Activated naive CD4-positive, alpha-beta T cell (primary cell): ENCODE measurements at places on chromosomes 5 and 9.

- no peak for DNase-seq
These were observed 4.2 kb downstream of the SMC5 start for GRCh38 chr9:70262948-70263347.

- no peak for DNase-seq
These were observed 37.9 kb downstream of the GLRA1 start for GRCh38 chr5:151886546-151887275.

DNA sequence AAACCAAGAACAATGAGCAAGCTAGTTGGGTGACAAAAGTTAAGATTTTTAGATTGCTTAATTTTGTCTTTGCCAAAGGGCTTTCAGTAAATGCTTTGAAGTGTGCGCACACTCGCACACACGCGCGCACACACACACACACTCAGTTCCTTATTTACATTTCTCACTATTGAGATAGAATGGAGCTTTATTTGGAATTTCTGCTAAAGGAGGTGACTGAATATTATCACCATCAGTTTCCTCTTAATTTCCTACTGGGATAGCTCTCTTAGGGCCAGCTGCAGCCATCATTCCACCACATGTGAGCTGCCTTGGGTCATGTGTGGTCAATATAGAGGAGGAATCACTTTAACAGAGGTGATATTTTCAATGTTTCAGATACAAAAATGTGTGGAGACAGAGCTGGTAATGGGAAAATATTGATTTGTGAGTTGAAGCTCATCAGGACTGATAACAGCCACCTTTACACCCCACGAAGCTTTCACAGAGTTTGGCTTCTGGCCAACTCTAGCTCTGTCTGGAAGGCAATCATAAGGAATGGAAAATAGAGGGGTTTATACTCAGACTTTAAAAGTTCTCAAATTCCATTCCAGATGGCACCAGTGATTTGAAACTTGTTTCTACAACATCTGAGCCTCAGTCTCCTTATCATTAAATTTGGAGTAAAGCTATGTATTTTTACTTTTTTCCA is 99.9 kb downstream of the MACIR start:
- no peak for DNase-seq

GRCh38 chr5:150758203-150758530 is 650 bp downstream of the DCTN4 start:
- no peak for DNase-seq

GRCh38 chr9:88559661-88560060 is 24.7 kb downstream of the NXNL2 start:
- no peak for DNase-seq

GRCh38 chr5:147746986-147747385 is 35.5 kb downstream of the JAKMIP2 start:
- no peak for DNase-seq

DNA sequence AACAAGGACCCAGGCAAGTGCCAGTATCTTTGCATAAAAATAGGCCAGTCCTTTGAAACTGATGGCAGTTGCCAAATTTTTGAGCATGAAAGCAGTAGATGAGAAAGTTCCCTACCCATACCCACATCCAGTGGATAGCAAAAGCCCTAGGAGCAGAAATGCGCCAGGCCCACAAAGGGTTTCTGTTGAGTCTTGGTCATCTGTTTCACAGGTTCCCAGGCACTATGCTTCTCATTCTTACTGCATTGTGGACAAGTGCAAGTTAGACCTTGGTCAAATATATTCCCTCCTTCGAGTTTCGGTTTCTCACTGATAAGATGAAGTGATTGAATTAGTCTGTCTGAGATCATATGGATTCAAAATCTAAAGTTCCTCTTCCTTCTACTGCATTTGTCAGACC is 152.3 kb downstream of the NR3C1 start:
- no peak for DNase-seq

DNA sequence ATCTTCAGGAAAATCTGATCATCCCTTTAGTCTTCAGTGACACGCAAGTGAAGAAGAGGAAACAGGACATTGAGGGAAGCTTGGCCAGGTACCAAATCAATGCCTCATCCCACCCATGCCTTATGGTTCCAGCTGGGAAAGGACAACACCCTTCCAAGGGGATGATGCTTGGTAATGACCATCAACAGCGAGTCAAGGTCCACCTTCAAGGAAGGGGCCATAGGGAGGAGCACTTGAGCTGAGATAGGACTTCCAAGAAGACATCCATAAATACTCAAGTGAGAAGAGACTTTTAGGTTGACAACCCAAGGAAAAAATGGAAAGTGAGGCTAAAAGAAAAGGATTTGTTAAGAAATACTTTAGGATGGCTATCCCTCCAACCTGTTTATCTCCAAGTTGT is 27.1 kb upstream of the GAS1 start:
- DNase-seq, result no peak

GRCh38 chr5:83343299-83343698 is 128.2 kb upstream of the VCAN start:
- DNase-seq, result no peak

GRCh38 chr5:72598401-72599064 is 91.3 kb upstream of the ZNF366 start:
- DNase-seq, result no peak

DNA sequence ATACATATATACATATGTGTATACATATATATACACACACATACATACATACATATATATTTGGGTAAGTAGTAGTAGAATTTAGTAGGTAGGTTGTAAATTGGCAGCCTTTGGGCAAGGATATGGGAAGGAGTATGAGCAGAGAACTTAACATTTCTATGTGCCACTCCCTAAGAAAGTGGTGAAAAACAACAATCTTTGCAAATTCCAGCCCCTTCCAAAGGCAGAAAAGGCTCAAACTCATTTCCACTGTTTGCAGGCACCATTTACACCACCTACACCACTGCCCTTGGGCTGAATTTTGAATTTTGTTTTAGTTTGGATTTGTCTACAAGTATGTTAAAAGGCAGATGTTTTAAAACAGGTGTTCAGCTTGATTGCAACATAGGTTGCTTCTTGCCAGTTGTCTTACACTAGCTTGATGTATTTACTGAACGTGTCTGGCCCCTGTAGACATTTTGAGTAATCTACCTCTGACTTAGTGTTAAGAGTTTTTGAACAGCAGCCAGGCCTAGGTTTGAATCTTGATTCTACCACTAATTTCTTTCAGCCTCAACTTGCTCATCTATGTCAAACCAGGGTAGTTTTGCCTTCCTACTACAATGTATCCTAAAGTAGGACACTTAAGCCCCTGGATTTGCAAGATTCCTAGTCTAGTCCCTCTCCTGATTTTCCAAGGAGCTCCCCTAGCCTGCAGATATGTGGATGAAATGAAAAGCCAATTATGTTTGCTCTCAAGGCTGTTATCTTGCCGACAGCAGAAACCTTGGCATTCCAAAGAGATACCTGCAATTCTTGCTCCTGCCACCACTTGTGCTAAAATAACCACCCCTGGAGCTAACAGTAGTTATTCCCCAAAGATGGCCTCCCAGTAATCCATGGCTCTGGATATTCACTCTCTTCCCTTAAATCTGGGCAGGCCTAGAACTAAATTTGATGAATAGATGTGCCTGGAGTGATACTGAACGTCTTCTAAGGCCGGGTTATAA is 156.2 kb upstream of the SLC44A1 start:
- no peak for DNase-seq
